ENCODE measurements at places on chromosomes 5 and 9.

DNA sequence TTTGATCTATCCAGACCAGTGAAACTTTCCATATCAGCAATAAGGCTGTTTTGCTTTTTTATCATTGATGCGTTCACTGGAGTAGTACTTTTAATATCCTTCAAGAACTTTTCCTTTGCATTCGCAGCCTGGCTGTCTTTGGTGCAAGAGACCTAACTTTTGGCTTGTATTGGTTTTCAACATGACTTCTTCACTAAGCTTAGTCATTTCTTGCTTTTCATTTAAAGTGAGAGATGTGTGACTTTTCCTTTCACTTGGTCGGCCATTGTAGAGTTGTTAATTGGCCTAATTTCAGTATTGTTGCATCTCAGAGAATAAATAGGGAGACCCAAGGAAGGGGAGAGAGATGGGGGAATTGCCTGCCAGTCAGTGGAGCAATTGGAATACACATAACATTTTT lies 26.4 kb upstream of the CMYA5 start:
- no peak for DNase-seq

DNA sequence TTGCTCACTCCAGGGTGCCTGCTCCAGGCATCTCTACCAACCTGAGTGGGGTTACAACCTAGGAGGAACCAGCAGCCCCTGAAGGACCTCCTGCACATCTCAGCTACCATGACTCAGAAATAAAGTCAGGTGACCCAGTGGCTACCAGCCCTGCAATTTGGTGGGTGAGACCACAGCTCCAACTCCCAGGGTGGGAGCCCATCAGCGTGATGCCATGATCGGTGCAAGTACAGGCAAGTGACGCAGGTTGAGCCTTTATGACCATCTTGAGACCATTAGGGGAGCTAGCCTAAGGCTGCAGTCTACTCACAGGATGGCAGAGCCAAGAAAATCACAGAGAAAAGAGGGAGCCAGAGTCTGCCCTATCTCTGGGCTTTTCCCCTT lies 8.6 kb downstream of the SEPTIN8 start:
- no peak for DNase-seq

DNA sequence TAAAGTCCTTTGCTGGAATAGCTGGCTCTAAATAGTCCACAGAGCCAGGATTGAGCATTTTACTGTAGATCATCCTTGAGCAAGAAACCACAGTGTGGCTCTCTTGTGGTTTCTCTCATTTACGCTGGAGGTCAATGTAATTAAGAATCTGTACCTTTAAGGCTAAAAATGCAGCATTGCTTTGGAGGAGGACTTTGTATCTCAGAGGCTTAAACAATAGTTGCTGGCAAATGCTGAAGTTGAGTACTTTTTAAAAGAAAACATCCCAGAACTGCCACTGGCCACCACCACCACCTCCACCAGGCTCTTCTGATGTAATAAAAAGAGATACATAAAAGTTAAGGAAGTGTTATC lies 177.3 kb upstream of the ADAMTSL1 start:
- no peak for DNase-seq

GRCh38 chr5:15092801-15093200 lies 221.2 kb upstream of the ANKH start:
- DNase-seq = no peak

- DNase-seq = no peak
Measured at GRCh38 chr5:155556222-155556621, 542.7 kb downstream of the KIF4B start.

DNA sequence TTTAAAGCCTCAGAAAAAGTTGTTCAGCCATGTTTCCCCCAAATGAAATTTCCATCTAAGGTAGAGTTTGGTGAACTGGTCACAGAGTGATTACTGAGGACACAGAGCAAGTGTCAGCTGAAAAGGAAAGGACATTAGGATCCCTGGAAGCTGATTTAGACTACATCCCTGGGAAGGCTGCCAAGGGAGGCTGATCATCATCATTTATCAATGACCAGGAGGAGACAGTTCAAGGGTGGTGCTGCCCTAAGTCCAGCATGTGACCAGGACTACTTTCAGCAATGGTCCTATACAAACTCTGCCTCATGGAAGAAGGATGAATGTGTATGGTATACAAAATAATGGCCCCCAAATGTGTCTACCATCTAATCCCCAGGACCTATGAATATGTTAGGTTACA lies 120.6 kb downstream of the PIK3R1 start:
- peak; percentile 29 for DNase-seq

GRCh38 chr9:34256104-34256503 lies 73.0 kb downstream of the KIF24 start:
- no peak for DNase-seq

DNA sequence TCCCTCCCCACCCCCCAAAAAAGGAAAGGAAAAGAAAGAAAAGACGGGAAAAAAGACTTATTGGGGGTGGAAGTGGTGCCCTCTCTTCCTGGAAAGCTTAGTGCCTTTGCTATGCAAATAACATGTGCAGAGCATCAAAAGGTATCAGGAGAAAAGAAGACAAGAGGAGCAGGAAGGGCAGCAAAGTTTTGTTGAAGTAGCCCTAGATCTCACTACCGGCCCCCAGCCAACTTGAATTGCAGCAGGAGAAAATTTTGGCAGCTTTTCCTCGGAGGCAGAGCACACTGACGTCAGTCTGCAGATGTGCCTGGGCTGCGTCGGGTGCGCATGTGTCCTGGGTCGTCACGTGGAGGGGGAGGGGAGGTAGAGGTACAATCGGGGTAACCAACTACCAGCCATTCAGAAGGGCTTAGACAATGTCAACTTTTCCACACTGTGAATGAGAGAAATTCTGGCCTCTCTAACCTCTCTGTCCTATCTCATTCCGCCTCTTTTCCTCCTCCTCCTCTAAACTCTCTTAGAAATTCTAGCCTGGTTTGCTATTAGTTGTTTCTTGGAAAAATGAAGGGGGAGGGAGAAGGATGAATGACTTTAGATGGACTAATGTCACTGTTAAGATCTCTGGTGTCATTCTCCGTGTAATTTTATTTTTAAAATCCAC lies at the start of gene ADAMTS6:
Gene ADAMTS6 (minus strand): TSS at position 286 of the 661 bp plus-strand sequence. CDS start 8,247 bp downstream, outside the sequence.
- DNase-seq = peak; percentile 52

GRCh38 chr9:111078391-111079038 lies 40.2 kb upstream of the LPAR1 start:
- DNase-seq = no peak
